ENCODE measurements at places on chromosomes 4 and X. TPM values are rescaled to one million over a fixed set of nuclear protein-coding genes. Genes with fewer than 3 reads are reported as not detected.

Gene SYTL4
- 3.6 TPM for total RNA-seq

Gene PITX2
- 1.3 TPM for total RNA-seq

Gene CCDC149
- total RNA-seq, result 11.0 TPM

Gene TTC29
- not detected for total RNA-seq

Gene GATA1
- not detected for total RNA-seq

Gene SMARCAD1
- 22.9 TPM for total RNA-seq

Gene PFKFB1
- not detected for total RNA-seq

Gene FHIP1A
- total RNA-seq, result 2.1 TPM

Gene CCDC160
- not detected for total RNA-seq

Gene F8A3
- total RNA-seq, result not detected

Gene TMEM129
- 20.6 TPM for total RNA-seq

Gene EPGN
- not detected for total RNA-seq

Gene NKX6-1
- total RNA-seq, result 1.9 TPM

Gene PROM1
- total RNA-seq, result 0.57 TPM

Gene ASB12
- not detected for total RNA-seq

Gene RAB33A
- total RNA-seq, result not detected
